ENCODE measurements at places on chromosomes 2 and 18.

DNA sequence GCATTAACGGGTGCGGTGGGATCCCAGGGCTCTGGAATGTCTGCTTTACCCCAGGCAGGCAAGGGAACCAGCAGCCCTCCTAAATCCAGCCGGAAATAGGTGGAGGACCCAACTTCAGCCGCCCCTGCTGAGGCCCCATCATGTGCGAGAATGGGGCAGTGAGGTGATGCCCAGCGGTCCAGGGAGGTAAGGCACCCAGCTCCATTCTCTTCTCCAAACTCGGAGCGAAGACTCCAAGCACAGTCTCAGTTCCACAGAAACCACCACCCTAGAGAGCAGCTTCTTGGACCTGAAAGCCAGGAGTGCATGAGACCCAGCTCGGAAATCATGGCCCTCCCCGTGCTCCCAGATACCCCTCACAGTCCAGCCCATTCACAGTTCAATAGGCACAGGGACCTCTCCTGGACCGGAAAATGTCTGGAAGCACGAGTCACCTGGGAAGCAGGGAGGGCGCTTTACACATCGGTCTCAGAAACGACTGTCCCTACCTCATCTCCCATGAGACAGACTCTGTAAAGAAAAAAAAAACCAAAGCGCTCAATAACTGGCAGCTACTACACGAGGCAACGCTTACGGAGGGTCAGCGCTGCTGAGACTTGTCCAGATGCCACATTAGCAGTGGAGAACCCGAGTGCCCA, 2.0 kb downstream of the SDC1 start:
- no peak for DNase-seq

DNA sequence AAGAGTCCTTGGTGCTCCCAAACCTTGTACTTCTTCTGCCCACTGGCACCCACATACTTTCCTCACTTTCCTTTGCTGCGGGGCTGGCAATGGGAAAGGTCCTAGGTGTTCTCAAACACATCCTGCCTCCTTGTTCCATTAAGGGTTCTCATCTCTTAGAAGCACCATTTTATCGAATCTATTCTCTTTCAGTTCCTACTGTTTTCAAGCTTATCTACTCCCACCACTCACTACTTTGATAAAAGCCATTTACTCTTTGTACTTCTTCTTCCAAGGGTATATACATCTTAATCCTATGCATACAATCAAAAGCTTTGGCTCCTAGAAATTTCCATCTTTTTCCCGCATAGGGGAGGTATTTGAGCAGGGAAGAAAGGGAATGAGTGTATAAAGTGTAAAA, 77.1 kb upstream of the LRRTM1 start:
- no peak for DNase-seq

DNA sequence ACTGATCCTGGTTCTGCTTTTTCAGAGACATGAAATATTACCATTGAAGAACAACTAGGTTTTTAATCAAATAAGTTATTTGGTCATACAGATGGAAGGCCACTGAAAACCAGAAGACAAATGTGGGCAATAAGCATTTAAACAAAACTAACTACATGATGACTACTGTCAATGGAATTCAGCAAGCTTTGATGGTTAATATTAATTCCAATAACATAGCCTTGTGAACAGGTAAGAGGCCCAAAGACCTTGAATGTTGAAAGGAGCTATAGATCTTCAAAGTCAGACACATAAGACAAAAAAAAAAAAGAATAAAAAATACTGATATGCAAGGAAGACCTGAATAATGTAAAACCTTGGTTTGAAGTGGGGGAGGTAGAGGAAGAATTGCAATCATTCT, 1955.6 kb upstream of the CELF4 start:
- no peak for DNase-seq

DNA sequence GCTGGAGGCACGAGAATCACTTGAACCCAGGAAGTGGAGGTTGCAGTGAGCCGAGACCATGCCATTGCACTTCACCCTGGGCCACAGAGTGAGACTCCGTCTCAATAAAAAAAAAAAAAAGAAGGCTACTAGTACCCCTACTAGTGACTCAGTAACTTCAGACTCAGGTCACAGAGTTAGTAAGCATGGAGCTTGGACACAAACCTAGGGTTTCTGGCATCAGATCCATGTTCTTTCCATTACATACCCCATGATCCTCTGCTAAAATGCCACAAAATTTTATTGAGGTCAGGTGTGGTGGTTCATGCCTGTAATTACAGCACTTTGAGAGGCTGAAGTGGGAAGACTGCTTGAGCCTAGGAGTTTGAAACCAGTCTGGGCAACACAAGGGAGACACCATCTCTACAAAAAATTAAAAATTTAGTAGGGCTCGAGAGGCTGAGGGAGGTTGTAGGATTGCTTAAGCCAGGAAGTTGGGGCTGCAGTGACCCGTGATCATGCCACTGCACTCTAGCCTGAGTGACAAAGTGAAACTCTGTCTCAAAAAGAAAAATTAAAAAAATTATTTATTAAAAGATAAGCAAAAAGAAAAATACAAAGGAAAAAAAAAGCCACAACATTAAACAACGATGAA, 45.1 kb downstream of the DHX57 start:
- DNase-seq, result no peak

DNA sequence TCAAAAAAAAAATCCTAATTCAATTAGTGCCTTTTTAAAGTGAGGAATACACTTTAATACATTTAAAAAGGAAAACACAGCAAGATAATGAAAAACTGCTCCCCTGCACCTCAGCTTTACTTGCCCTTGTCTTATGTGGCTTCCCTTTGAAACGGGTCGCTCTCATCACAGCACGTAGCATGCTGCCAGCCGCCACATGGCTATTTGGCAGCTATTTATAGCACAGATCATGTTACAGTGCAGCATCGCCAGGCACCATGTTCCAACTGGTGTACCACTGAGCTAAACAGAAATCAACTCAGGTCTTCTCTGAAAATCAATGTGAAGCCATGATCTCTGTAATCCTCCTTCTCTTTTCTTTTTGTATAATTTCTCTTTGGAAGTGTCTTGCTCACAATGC, 65.1 kb downstream of the TMEM182 start:
- no peak for DNase-seq

DNA sequence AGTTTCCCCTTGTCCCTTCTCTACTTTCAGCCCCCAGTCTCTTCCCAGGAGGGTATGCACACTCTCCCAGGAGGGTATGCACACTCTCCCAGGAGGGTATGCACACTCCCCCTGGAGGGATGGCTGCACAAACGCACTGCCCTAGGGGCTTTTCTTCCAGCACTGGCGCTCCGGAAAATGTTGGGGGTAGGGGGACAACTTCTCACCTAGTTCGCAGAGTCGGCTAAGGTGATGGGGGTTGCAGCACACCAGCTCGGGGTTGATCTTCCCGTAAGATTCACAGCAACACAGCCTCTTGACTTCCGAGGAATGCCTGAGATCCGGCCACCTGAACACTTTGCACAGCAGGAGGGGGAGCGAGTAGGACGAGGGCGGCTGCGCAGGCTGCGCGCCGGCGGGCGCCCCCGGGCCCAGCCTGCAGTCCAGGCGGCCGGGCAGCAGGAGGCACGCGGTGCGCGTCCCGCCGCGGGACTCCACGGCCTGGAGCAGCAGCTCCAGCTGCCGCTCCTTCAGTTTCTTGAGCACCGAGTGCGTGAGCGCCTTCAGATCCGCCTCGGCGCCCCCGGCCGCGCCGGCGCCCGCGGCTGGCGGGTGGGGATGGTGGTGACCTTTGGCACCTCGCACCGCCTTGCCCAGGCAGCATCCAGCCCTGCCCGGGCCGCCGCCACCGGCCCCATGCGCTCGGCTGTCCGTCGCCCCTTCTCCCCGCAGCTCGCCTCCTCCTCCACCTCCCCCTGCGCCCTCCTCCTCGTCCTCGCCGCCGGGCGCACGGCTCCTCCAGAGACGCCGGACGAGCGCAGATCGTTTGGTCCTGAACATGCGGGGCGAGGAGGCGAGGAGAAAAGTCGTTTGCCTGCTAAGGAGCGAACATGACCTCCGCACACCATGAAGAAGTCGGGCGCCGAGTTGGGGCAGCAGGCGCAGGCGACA, 894 bp downstream of the SMAD7 start:
- DNase-seq, result no peak

DNA sequence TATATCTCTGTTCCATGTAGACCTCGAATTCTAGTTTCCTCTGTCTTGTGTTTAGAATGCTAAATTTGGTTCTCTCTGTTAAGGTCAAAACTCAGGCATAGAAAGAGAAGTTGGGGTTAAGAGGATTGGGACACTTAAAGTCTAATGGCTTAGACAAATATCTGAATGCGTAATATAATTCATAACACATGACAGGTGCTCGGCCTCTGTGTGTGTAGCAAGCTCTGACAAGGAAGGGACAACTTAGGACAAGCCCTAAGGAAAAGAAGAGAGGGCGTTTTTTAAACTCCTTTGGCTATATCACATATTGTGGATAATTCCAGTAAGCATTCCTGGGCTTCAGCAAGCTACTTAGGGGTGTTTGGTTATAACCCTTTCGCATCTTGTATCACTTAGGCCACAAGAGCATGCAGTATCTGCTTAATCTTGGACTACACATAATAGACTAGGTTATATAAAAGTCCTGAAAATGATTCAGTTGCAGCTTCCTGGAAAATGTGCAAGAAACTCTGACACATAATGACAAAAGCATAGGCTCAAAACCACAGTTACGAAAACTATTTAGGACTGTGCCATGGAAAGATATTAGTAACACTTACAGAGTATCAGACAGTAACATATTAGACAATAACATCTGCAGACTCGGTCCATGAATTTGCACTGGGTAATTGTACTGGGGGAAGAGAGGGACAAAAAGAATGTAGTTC, 16.1 kb upstream of the CREB1 start:
- DNase-seq, result no peak

GRCh38 chr18:68965817-68966216, 167.9 kb downstream of the CCDC102B start:
- DNase-seq, result no peak

DNA sequence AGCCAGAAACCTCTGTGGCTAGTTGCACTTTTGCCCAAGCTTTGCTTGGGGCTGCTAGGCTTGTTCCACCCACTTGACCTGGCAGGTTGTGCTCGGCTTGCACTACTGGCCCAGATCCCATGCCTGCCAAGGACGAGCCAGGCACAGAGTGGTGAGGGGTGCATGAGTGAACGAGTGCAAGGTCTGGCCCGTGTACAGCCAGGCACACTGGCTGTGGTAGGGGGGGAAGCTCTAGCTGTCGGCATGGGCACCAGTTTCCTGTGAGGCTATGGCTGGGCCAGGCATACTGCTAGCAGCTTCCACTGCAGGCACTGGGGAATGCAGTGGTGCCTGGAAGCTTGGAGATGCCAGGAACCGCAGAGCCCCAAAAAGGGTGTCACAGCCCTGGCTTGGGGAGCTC, 210.4 kb downstream of the AKAIN1 start:
- DNase-seq, result no peak

GRCh38 chr2:204749319-204749718, 204.0 kb downstream of the PARD3B start:
- DNase-seq, result no peak

GRCh38 chr2:109439390-109439786, 174.4 kb downstream of the SEPTIN10 start:
- no peak for DNase-seq

DNA sequence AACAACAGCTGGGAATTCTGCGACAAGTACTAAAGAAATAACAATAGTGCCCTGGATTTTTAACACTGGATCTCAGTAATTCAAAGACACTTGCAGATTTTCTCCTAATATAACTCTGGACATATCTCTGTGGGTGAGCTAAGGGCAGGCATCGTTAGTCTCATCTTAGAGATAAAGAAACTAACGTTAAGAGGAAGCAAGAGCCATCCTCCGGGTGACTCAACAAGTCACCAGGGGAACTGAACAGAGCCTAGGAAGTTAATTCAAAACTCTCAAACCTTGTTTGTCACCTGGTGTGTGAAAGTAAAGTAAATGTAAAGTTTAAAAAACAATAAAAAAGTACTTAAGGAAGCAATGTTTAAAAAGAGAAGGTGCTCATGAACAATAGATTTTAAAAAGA, 41.6 kb upstream of the NRP2 start:
- no peak for DNase-seq

- no peak for DNase-seq
Observed at GRCh38 chr2:112876971-112877361, 34.0 kb upstream of the IL37 start.

DNA sequence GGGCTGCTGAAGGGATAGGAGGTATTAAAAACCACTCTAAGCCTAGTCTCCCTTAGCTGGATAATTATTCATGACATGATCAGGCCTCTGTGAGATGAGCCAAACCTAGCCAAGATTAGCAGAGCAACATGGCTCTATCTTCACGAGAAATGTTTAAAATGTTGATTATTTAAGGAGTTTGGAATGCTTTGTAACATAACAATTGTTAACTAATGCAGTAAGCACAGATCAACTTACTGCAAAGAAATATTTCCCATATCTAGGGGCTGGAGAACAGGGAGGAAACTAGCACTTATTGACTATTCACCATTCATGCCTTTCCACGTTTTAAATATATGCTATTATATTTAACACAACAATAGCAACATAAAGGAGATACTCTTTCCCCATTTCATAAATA, 833.7 kb upstream of the CHAC2 start:
- no peak for DNase-seq

DNA sequence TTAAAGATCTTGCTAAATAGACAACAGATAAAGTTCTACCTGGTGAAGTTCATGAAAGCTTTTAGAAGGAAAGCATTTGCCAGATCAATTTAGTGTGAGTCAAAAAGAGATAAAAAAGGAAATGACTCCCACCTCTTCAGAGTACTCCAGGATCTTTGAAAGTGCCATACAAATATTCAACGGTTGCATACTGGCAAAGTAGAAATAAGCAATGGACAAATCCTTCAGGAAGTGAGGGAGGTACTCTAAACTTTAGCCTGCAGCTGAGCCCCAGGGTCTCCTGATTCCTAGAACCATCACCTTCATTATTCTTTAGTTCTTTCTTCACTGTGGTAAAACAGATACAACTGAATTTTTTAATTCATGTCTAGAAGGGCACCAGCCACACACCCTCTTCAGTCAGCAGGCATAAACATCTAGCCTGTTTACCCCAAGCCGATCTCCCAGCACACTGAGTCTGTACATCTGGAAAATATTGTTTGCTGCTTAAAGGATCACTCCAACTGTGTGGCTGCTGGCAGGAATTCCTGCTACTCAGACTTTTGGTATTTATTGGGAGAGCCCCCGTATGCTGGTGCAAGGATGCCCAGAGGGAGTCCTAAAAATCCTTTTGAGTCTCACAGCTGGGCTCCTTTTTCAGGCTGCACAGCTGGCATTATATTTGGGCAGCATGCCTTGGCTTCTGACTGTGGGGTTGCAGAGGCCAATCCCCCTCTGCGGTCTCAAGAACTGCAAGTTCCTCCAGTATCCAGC, 72.3 kb upstream of the SESTD1 start:
- DNase-seq, result no peak

DNA sequence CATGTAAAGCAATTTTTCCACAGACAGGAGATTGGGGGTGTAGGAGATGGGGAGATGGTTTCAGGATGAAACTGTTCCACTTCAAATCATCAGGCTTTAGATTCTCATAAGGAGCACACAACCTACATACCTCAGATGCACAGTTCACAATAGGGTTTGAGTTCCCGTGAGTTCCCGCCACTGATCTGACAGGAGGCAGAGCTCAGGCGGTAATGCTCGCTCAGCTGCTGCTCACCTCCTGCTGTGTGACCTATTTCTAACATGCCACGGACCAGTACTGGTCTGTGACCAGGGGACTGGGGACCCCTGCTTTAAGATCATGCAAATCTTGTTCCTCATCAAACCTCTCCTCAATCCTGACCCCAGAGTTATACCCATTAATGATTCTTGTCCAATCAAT, 70.1 kb downstream of the RPE start:
- DNase-seq, result no peak

Measured in CD8-positive, alpha-beta memory T cell (primary cell).